ENCODE measurements at places on chromosomes 2 and 18.

DNA sequence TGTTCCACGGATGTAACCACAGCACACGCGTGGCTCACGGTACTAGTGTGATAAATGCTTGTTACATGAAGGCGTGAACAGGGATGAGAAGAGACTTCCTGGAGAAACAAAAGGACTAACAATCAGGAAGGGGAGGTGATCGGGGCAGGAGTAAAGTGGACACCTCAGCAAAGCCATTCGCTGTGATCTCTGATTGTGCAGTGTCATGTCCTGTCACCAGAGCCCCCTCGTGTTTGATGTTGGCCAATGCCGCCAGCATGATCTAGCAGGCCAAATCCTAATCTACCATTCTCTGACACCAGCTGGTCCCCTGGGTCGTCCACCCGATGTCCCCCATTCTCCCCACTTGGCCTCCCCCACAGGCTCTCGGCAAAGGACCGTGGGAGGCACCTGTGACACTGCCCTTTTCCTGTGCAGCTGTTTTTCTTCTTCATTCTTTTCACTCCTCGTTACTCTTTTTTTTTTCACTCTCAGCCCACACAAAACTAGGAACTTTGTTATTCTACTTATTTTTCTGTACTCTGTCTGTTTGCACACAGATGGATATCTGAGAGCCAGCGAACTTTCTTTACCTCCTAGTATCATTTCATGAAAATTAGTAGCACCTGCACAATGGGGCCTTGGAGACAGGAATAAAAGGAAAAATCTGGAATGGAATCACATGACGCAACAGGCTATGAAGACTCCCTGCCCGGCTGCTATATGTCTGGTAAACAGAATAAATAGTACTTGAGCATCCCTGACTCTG is 146.8 kb downstream of the TGIF1 start:
- peak; percentile 36 for DNase-seq

DNA sequence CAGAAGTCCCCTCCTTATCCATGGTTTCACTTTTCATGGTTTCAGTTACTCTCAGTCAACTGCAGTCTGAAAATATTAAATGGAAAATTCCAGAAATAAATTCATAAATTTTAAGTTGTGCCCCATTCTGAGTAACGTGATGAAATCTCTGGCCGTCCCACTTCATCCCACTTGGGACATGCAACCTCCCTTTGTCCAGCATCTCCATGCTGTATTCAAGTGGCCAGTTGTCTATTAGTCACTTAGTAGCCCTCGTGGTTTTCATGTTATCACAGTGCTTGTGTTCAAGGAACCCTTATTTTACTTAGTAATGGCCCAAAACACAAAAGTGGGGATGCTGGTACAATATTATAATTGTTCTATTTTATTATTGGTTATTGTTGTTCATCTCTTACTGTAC is 18.0 kb upstream of the DAPL1 start:
- no peak for DNase-seq

DNA sequence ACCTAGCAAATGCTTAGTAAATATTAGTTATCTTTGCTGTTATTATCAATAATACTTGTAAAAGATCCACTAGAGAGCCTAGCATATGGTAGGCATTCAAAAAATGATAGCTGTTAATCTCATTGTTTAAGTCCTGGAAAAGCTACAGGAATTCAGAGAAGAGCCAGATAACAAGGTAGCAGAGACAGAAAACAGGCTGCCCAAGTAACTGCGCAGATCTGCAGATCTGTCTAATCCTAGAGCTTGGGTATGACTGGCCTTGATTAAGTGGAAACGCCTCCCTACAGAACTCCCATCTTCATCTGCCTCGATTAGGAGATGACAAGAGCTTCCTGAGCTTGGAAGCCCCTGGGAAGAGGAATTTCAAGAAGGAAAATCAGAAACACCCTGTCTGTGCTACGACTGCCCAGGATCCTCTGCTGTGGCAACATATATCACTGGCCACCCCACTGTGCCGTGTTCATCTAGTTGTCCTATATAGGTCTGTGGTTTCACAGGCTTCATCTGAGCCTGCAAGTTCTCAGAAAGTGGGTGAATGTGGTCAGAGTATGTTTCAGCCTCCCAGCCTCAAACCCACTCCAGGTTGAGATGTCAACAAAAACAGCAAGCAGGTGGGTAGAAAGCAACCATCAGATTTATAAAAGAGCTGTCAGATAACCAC is 151.5 kb upstream of the PKDCC start:
- no peak for DNase-seq

DNA sequence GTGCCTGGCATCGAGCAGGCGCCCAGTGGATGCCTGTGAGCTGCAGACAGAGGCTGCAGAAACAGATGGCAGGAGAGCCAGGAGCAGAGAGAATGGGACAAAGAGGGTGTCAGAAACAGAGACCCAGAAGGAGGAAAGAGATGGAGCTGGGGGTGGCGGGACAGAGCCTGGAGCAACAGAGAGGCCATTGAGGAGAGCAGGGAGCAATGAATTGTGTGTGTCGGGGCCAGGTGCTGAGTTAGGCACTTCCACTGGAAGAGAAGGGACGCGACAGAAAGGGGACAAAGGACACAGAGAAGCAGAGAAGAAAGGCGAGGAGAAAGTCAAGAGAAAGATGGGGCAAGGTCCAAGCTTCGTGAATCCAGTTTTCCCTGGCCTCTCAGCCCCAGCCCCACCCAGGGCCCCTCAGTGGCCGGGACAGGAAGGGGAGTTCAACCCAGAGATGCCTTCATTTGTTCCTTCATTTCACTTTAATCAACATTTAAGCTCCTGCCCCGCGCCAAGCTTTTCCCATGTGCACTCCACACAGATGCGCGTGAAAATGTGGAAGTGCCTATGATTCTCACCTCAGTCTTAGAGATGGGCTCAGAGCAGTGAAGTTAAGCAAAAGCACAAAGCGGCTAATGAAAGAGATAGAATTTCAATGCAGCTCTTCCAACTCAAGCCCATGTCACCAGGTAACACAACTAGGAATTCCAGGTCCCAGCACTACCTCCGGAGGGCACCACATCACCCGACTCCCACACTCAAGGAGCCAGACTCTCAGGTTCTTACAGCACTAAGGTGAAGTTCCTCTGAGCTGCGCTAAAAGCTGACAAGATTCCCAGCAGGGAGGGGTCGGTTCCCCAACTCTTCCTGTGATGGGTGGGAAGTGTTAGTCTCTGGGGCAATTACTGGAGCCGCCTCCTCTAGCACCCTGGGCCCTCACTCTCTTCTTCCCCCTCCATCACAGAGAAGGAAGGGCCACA is 55.1 kb downstream of the TNS1 start:
- DNase-seq = no peak

Measured in left kidney (tissue), 8 donors.